ENCODE measurements at places on chromosomes 1 and 21.

DNA sequence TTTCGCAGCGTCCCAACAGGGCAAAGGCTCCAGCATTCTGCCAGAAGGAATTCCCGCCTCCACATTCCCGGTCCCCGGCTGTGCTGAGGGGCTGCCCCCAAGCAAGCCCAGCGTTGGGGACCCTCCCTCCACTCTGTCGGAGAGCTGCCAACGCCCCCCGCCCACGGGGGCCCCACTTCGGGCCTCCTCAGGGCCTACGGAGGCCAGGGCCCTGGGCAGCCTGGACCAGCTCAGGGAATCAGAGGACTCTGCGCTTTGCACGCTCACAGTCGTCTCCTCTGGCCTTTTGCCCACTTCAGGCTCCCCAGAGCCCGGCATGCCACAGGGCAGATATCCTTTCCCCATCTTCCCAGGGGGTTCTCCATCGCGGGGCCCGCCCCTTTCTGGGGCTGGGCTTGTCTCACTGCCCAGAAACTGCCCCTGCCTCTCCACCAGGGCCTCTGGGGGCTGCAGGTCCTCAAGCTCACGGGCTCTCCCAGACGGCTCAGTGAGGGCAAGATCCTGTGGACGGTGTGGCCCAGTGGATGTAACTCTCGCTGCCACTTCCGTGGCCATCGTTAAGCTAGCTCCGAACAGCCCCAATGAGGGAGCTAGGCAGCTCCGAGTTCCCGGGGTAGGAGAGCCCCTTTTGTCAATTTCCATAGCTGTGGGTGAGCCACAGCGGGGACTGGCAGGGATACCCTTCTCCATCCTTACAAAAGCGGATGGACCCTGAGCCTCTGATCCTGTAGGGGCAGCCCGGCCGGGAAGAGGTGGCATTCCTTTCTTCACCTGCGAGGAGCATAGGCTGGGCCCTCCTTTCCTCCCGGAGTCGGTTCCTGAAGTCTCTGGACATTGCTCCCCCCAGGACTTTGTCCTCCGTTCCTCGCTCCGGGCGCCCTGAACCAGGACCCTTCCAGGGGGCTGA, 2.8 kb downstream of the ITPKB start:
- DNase-seq, result no peak

DNA sequence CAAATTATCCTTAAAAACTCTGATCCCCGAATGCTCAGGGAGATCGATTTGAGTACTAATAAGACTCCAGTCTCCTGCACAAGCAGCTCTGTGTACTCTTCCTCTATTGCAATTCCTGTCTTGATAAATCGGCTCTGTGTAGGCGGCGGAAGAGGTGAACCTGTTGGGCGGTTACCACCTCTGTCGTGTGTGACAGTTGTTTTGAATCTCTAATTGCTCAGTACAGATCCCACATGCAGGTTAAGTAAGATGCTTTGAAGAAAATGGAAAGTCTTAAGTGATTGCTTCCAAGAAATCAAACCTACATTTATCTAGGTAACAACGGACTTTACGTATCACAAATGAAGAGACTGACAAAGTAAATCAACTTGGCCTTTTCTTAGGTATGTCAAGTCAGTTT, 35.5 kb downstream of the COA6 start:
- no peak for DNase-seq

- DNase-seq, result no peak
These were observed 88.3 kb downstream of the SMYD3 start for GRCh38 chr1:246418565-246419312.

DNA sequence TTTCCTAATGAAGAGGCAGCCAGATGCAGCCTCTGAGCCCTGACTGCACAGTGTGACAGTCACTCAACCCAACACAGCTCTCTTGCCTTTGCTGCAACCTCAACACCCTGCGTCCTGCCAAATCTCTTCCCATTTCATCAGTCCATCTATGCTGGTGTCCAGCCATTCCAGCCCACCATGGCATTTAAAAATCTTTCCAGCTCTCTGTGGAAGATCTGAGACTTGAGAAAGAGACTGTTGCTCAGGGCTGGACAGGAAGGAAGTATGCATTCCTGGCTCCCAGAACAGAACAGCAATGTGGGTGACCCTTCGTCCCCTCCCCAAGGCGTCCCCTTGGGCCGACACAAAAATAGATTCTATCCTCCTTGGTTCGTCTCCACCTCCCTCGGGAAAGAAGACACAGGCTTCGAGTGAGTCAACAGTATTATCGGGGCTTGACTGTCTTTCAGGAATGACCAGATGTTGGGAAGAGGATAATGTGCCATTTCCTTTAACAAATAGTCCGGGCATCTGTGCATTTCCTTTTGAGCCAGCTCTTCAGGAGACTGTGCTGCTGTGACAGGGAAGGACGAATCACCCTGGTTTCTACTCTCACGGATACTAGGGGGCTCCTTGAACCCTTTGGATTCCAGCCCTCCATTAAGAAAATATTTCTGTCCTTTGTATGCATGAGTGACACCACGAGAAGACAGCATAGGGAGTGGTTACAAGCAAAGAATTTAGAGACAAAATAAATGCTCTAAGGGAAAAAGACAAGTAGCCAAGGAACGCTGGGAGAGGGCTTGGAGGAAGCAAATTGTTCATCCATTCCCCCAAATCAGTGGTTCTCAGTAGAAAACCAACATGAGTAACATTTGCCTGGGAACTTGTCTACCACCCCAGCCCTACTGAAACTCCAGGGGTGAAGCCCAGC, 111.4 kb upstream of the CDC42BPA start:
- no peak for DNase-seq

DNA sequence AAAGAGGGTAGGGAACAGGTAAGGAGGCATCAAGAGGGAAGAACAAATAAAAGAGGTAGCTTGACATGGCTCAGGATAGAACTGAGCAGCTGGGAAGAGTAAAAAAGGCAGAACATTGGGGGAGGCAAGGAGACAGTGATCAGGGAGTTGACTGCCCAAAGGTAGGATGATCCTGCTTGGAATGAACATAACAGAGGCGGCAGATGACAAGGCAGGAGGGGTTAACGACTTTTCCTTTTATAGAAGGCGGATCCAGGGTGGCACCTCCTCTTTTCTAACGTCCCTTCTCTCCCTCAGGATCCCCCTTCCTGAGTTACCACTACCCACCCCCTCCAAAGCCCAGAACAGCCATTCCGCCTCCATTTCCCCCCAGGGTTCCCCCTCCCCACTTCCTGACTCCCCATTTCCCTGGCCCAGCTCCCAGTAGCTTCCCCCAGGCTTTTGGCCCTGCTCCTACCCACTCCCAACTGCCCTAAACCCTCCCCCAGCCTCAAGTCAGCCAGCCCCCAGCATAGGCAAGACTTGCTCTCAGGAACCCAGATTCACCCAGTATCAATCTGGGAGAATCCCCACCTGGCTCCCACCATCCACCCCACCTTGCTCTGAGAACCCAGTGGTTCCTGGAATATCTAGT, 769 bp upstream of the ADAMTS4 start:
- DNase-seq, result no peak

DNA sequence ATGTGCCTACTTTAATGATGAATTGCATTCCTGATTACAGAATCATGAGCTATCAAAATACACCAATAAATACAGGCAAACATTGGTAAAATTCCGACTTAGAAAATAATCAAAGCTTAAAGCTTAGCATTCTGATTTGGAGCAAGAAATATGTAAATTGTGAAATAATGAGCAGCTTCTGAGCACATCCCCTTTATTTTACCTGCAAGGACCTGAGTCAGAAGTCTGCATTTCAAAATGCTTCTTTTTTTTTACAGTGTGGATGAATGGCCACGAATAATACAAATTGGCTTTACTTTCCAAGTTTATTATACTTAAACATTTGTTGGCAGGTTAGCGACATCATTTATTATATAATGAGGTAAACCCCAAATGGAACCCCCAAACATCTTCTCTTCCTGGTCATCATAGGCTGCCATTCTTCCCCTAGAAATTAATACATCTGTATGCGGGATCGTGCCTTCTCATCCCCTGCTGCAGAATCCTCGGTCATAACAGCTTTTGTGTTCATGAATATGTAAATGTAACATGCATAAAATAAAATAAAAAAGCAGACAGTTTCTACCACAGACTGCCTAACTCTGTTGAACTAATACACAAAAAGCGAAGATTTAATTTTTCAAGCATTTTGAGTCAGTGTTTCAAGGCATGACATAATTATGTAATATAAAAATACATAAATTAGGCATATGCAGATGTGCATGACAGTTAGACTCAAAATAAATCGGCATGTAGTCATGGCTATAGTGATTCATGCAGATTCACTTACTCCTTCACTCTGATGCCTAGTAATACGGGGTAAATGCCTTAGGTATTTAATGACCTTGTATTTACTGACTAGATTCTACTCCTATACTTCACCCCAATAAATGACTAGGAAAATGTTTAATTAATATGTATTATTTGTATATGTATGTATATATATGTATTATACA, 339.7 kb downstream of the USP25 start:
- no peak for DNase-seq

DNA sequence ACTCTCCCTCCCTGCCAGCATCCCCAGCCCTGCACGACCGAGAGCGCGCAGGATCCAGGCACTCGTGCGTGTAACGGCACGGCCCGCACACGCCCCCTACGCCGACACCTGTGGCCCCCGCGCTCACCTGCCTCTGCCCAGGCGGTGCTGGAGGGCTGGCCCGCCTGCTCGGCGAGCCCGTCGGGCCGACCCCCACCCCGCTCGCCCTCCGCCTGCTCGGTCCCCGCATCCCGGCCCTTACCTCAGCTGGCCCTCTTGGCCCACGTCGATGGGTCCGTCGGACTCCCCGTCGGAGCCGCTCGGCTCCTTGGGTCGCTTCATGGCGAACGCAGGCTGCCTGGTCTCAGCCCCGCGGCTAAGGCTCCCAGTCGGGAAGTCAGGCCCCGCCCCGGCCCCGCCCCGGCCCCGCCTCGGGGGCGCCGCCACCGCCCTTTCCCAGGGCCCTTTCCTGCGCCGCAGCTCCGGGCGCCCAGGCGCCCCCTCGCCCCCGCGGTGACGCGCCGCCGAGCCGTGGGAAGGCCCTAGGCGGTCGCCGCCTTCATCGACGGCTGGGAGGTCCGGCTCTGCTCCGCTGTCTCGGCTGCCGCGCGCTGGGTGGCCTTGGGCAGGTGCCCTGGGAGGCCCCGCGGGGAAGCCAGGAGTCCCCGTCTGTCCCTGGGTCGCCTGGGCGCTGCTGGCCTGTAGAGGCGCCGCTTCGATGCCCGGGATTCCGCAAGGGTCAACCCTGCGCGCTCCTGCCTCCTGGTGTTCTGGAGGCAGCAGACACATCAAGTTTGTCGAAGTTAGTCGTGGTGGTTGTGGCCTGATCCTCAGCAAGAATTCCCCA, at the start of gene HEYL:
Gene HEYL (minus strand): TSS at position 339 of the 826 bp plus-strand sequence. CDS start 18 bp downstream, at position 321.
- DNase-seq, result no peak

- no peak for DNase-seq
These were observed 31.0 kb upstream of the MTMR11 start for GRCh38 chr1:149967646-149968045.

DNA sequence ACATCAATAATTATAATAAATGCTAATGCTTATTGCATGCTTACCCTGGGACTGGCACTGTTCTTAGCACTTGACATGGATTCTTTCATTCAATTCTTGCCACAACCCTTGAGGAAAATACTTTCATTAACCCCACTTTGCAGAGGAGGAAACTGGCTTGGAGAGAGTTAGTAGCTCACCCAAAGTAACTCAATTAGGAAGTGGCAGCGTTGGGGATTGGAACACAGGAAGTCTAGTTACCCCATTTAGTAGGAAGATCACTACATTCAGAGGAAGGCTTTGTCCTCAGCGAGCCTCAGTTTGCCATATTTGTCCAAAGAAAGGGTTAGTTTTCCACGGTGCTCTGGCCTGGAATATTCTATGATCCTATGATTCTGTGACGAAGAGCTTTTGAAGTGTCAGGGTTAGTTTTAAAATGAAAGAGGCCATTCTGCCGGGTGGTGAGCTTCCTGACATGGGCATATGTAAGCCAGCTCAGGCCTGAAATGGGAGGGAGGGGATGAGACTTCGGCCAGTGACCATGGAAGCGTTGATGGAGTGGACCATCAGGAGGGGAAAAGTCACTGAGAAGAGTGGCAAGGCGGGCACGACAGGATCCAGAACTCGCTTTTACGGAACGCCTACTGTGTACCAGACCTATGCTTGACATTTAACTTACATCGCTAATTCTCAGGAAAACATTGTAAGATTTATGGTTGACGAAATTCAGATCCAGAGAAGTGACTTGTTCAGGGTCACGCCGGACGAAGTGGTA, 28.2 kb upstream of the EPB41 start:
- DNase-seq, result no peak

GRCh38 chr1:21368515-21369289, 71.2 kb upstream of the NBPF3 start:
- no peak for DNase-seq

- DNase-seq, result no peak
These were observed 995 bp upstream of the KIF26B start for GRCh38 chr1:245153552-245154428.

DNA sequence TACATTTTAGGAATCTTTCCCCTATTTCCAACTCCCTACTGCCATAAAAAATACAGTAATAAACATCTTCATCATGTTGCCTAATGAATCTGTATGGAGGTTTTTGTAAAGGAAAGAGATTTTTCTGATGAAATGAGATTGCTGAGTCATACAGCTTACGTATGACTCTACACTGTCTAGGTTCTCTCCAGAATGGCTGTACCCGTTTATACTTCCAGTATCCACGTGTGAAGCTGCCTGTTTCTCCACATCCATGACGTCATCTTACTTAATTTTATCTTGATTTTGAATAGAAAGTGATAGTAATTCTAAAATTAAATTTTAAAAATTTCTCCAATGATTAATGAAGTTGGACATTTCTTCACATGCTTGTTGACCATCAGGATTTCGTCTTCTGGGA, 103.7 kb downstream of the COQ8A start:
- no peak for DNase-seq

GRCh38 chr1:55143684-55144083, 71.5 kb downstream of the USP24 start:
- no peak for DNase-seq

GRCh38 chr1:232737917-232738316, 67.3 kb upstream of the MAP10 start:
- DNase-seq, result no peak

GRCh38 chr1:68117416-68117815, 67.0 kb upstream of the DIRAS3 start:
- no peak for DNase-seq

DNA sequence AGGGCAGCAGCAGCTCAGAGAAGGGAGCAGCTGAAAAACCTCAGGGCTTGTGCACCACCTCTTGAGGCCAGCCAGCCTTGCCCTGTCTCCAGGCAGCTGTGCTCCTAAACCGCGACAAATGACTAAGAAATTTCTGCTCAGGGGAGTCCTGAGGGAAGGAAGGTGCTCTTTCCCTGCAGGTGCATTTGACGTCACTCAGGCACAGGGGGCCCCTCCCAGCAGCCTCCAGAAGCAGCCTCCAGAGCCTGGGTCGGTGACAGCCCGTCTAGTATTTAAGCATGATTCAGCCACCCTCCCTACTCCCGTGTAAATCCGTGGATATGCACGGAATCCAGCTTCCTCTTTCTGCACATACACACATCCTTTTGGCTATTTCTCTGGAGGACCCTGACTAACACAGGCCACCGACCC, 560.5 kb downstream of the KIF26B start:
- no peak for DNase-seq

DNA sequence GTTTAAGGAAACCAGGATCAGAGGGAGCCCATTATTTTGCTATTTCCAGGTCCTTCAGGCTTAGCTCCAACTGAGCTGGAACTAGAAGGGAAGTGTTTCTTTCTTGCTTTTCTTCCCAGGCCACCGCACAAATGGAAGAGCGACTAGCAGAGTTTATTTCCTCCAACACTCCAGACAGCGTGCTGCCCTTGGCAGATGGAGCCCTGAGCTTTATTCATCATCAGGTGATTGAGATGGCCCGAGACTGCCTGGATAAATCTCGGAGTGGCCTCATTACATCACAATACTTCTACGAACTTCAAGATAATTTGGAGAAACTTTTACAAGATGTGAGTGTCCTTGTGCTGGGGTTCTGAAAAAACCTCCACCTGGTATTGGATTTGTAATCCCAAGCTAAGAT, 121.8 kb downstream of the PIK3R3 start:
- DNase-seq, result no peak
